ENCODE measurements at places on chromosomes 16 and 17. TPM values are rescaled to one million over a fixed set of nuclear protein-coding genes. Genes with fewer than 3 reads are reported as not detected.
A peak's percentile ranks its signal among the peaks of the same experiment; 100 is the strongest.

Gene RHBDL1
- 1.2 TPM for total RNA-seq

Gene ATP2A1
- total RNA-seq = 2.4 TPM

Gene NPB
- 0.30 TPM for total RNA-seq

Gene MAP2K3
- 166 TPM for total RNA-seq

Gene SLC52A1
- total RNA-seq = 0.14 TPM

Gene OTOA
- total RNA-seq = not detected

- DNase-seq = no peak
Measured at GRCh38 chr17:67353161-67353560, 13.2 kb downstream of the PSMD12 start.

Gene POLR3K
- total RNA-seq = 89.8 TPM

Gene CHST4
- total RNA-seq = not detected

Gene TP53TG3C
- not detected for total RNA-seq

GRCh38 chr16:81523387-81524115, 78.9 kb downstream of the CMIP start:
- DNase-seq = no peak

- no peak for DNase-seq
Measured at GRCh38 chr16:67884-68789, 4.3 kb downstream of the RHBDF1 start.

DNA sequence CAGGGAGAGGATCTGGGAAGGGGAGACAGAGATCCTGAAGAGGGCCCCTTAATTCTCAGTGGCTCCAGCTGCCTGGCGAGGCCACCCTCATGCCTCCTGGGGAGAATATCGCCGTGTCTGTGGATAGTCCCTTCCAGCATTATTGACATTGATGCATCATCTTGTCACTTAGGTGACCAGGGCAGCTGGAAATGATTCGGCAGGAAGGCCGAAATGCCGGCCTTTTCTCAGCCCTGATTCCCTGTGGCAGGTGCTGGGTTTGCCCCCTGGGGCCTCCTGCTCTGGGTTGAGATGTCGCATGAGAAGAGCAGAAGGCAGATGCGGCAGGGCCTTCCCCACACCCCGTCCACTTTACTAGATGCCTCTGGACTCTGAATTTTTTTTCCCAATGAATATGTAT, 89.5 kb downstream of the RAP1GAP2 start:
- DNase-seq = no peak

Gene NUDT7
- 4.0 TPM for total RNA-seq

GRCh38 chr16:88288303-88288702, 94.5 kb upstream of the ZNF469 start:
- DNase-seq = no peak

DNA sequence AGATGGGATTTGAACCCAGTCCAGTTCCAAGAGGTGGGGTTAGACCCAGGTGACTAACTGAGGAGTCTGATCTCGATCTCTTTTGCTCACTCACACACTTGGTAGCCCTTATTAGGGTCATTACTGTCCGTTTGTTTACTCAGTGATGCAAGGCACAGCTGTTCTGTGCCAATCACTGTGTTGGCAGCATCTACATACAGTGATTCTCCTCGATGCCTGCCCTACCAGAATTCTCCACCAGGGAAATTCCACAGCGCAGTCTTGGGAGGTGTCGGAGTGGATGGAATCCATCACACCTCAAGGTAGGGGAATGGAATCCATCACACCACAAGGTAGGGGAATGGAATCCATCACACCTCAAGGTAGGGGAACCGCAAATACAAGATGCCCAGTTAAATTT, 279.6 kb downstream of the MAF start:
- DNase-seq = no peak

- DNase-seq = no peak
Measured at GRCh38 chr17:50457621-50458020, 11.1 kb downstream of the CHAD start.

DNA sequence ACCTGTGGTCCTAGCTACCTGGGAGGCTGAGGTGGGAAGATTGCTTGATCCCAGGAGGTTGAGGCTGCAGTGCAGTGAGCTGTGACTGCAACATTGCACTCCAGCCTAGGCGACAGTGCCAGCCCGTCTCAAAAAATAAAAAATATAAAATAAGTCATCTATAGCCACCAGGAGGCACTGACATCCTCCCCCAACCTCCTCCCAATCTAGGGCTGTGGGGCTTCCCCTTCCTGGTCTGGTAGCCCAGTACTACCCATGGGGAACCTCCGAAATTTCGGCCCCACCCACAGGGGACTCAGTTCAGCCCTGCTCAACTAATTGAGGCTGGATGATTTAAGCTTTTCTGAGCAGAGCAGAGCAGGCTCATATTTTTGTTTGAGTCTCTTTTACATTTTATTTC, 3.2 kb downstream of the ZSCAN10 start:
- DNase-seq = peak; percentile 90

DNA sequence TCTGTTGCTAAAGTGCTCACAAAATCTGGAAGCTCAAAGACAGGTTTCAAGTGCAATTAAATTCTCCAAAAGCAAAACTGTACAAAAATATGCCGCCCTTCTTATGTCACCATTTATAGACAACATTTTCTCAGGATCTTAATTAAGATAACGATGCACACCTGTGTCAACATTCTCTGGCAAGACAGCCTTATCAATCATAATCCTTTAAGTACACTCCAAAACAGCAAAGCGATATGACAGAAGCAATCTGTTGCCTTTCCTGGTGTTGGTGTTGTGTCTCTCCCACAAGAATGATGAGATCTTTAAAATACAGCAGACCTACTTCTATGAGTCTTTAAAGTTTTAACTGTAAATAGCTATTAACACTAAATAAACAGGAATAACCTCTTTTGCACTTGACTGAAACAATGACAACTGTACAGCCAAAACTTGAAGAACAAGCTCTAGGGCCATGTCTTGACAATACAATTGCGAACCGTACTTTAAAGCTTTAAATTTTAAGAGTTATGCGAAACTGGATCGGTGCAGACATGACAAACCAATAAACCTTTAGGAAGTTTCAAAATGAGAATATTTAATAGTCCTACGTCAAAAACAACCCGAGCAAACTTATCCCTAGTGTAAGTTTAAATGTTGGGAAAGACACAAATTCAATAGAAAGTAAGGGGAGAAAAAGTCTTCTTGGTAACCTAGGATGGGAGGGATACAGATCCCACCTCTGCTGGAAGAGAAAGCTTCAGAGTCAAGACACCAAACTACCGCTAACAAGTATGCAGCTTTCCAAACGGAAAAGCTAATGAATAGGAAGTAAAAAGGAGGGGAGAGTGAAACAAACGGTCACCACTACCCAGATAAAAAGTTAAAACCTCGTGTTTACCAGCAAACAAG, 3.3 kb upstream of the IRX5 start:
- DNase-seq = no peak

Gene CPPED1
- total RNA-seq = 5.1 TPM

- DNase-seq = no peak
Measured at GRCh38 chr16:47395733-47396498, 64.9 kb downstream of the ITFG1 start.

- DNase-seq = no peak
Measured at GRCh38 chr16:85625053-85625452, 11.9 kb downstream of the GSE1 start.

Gene TEX14
- 0.07 TPM for total RNA-seq

DNA sequence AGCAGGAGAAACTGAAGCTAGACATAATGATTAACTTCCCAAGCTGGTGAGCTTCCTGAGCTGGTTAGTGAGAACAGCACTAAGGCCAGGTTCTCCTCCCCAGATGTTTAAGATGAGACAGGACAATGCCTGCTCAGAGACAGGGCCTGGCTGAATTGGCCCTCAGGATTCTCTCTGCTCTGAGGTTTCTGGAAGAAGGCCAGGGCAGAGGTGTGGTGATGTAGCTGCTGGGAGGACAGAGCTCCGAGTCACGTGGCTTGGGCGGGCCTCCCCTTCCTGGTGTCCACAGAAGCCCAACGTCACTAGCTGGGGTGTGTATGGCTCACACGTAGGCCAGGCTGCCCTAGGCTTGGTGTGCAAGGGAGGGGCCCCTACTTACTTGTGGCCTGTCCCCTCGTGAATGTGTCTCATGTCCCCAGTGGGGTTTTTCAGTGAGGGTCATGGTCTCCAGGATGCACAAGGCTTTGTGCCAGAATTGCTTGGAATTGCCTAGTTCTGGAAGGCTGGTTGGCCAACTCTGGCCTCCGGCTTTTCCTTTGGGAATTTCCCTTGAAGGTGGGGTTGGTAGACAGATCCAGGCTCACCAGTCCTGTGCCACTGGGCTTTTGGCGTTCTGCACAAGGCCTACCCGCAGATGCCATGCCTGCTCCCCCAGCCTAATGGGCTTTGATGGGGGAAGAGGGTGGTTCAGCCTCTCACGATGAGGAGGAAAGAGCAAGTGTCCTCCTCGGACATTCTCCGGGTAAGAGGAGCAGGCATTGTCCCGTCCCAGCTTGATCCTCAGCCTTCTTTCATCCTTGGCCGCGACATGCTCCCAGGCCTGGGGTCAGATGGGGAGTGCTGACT, 3.4 kb downstream of the NOD2 start:
- peak; percentile 72 for DNase-seq

- no peak for DNase-seq
Measured at GRCh38 chr16:4182581-4183236, 59.2 kb downstream of the SRL start.
